Hippocampal formation (tissue), 2 donors: ENCODE measurements at places on chromosomes 1 and 21.

- DNase-seq = no peak
Measured at GRCh38 chr1:23021834-23022233, 2.6 kb downstream of the KDM1A start.

GRCh38 chr1:226128487-226129075 is 58.0 kb downstream of the ACBD3 start:
- DNase-seq = no peak

DNA sequence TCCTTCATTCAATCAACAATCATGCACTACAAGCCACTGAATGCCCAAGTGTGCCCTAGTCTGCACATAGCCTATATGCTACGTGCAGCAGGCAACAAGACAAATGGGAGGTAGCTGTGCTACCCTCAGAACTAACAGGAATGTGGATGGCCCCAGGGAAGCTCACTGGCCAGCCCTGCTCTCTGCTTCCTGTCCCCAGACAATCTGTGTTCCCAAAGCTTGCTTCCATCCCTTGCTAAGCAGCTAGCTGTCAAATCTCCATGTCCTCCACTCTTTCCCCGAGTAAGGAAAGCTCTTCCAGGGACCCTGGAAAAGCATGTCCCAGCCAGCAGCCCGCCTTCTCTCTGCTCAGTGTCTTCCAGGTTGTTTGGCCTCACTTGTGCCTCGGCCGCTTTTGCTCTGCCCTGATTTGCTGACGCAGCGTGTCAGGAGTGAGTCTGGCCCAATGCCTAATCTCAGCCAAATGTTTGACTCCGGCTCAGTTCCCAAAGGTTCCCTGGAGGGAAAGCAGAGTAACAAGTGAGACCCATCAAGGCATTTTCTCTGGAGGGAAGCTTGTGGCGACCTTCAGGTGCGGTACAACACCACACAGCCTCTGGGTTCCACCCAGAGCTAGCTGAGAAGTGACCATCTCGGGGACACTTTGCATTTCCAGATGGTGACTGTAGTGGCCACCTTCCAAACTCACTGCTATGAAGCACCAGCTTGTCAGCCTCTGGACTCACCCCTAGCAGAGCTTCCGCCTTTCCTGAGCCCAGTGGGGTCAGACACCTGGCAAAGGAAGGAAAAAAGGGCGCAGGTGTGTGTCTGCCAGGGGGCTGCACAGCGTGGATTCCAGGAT is 243.4 kb downstream of the RHOU start:
- no peak for DNase-seq

DNA sequence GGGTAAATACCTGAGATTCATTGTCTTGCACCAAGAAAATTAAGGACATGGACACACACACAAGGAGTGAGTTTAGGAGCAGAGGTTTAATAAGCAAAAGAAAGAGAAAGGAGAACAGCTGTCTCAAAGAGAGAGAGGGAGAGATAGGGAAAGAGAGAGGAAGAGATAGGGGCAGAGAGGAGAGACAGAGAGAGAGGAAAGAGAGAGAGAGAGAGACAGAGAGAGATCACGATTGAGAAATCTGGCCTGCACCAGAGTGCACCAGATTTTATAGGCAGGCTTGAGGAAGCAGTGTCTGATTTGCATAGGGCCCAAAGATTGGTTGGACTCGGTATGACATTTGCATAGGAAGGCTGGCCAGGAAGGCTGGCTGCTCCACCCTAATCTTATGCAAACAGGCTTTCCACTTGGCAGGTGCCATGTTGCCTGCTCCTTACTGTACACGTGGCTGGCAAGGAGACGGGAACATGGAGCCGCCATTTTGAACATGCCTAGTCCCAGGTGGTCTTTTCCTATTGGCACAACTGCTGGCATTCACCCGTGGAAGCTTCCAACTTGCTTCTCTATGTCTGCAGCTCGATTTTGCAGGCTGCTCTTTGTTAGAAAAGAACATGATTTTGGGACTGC is 419.9 kb downstream of the ZP4 start:
- DNase-seq = no peak
